ENCODE measurements at places on chromosomes 2 and 18. TPM values are rescaled to one million over a fixed set of nuclear protein-coding genes. Genes with fewer than 3 reads are reported as not detected.

- no peak for DNase-seq
Observed at GRCh38 chr18:79626905-79627749, 52.5 kb upstream of the CTDP1 start.

FAM237A gene
- total RNA-seq = not detected

GRCh38 chr2:197704434-197705120 is 592 bp upstream of the MARS2 start:
- peak; percentile 6 for DNase-seq

G6PC2 gene
- not detected for total RNA-seq

CIDEA gene
- 1.2 TPM for total RNA-seq

- no peak for DNase-seq
Observed at GRCh38 chr2:239346676-239347075, 54.1 kb downstream of the HDAC4 start.

Measured in dermis blood vessel endothelial cell (primary cell).